Gastroesophageal sphincter (tissue), 4 donors: ENCODE measurements at places on chromosomes 6 and 20. TPM values are rescaled to one million over a fixed set of nuclear protein-coding genes. Genes with fewer than 3 reads are reported as not detected.

- ATAC-seq = no peak
Observed at GRCh38 chr6:34018026-34018425, 127.9 kb downstream of the GRM4 start.

GRCh38 chr6:3305216-3305565 lies 46.4 kb downstream of the PSMG4 start:
- ATAC-seq = no peak

DNA sequence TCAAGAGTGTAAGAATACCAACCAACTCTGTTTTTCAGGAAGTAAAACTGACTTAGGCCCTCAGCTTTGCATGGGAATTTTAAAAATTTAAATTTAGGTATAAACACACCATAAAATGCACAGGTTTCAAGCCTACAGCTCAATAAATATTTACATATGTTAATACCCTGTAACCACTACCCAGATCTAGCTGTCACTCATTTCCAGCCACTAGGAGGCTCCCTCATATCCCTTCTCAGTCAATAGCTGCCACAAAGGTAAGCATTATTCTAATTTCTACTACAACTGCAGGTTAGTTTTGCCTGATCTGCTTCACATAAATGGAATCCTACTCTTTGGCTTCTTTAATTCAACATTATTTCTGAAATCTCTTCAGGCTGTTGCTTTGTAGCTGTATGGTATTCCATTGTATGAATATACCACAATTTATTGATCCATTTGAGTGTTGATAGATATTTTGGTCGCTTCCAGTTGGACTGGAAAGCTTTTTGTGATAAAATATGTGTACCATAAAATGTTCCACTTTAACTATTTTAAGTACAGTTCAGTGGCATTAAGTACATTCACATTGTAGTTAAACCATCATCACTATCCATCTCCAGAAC lies 32.5 kb upstream of the MEI4 start:
- ATAC-seq = no peak

DNA sequence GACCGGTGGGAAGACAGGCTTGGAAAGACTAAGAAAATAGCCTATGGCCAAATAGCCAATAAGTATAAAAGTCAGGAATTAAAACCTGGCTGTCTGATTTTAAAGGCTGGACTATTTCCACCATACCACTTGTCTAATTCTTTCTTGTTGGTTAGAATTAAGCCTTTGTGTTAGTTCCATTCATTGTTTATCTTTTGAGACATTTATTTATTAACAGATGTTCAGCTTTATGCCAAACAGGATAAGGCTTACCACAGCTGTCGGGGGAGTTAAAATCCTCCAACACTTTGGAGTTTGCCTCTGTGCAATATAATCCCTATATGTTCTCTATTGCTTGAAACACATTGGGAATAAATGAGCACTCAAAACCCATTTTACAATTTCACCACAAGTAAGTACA lies 208.3 kb downstream of the TMEM200A start:
- no peak for ATAC-seq

DNA sequence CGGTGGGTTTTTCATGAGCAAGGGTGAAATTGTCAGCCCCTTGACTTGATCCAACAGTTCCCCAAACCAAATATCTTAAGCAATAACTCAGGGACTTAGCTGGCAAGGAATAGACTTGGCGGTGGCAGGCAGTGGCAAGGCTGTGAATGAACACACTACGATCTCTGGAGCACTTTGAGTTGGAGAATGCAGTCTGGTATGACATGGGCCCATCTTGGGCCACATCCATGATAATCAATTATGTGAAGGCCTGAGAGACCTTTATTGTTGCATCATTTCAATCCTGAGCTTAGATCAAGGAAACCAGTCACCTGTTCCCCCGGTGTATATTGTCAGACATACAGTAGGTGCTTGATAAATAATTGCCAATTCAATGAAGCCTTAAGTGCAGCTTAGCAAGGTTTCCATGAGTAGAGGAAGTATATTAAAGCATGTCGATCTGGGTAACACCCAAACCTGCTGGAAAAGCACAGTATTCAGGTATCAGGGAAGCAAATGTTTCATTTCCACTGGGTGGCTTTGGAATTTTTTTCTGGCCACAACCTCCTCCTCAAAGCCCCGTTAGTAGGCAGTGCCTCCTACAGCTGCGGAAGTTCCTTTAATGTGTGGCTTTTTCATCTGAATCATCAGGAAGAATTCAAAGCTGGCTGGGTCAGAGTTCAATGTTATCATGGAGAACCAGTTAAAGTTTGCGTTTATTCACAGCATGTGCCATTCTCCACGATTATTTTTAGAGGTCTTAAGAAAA lies 10.2 kb downstream of the CASS4 start:
- ATAC-seq = no peak

DNA sequence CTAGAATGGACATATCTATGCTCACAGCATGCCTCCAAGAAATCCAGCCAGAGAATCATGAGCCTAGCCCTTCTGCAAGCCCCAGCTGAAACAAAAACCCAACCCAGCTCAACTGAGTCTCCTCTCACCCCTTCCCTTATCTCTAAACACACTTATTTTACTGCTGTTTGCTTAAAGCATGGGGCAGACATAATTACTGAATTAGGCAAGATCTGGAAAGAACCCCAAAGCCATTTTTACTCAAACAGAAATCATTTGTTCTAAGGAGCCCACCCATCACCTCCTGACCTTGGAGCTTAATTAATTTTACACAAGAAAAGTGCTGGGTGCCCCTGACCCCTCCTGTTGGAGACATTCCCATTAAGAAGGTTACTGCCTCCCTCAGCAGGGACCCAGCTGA lies 291.6 kb downstream of the MAFB start:
- no peak for ATAC-seq

DNA sequence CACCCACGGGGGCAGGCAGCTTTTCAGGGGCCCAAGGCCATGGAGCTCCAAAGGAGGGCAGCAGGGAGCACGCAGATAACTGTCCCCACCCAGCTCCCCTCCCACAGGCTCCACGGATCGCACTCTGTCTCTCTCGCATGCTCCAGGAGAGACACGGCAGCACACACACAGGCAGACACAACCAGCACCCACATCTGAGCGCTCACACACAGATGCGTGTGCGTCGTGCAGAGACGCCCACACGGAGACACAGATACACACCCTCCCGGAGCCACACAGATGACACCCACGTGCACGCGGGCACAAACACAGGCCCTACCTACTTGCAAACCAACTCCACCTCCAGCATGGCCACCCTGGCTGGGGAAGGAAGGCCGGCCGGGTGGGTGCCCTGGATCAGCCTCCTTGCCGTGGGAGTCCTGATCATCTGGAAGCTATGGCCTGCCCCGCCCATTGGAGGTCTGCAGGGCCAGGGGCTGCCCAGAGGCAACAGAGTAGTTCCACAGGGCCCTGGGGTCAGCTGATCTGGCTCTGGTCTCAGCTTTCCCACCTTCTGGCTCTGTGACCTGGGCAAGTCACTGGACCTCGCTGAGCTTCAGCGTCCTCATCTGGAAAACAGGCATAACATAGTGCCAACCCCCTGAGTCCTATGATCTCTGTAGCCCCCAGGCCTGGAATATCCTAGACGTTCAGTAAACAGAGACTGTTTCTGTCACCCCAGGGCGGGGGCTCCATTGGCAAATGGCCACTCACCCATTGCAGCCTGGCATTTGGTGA lies 31.5 kb downstream of the AAR2 start:
- ATAC-seq = no peak

DNA sequence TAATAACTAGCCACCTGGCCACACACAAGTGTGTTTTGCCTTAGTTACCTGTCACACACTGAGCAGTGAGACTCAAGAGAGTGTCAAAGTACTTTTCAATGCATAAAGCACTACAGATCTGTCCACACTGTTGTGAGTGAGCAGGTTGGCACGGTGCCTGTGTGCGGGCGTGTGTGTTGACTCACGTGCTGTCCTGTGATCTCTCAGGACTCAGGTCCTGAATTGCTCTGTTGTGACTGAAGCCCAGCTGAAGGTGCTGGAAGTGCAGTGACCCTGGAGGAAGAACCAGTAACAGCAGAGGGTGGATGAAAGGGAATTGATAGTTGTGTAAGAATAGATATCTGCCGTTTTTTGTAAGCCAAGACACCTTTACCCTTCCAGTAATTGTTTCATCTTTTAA lies 18.3 kb downstream of the SLC16A10 start:
- no peak for ATAC-seq

DNA sequence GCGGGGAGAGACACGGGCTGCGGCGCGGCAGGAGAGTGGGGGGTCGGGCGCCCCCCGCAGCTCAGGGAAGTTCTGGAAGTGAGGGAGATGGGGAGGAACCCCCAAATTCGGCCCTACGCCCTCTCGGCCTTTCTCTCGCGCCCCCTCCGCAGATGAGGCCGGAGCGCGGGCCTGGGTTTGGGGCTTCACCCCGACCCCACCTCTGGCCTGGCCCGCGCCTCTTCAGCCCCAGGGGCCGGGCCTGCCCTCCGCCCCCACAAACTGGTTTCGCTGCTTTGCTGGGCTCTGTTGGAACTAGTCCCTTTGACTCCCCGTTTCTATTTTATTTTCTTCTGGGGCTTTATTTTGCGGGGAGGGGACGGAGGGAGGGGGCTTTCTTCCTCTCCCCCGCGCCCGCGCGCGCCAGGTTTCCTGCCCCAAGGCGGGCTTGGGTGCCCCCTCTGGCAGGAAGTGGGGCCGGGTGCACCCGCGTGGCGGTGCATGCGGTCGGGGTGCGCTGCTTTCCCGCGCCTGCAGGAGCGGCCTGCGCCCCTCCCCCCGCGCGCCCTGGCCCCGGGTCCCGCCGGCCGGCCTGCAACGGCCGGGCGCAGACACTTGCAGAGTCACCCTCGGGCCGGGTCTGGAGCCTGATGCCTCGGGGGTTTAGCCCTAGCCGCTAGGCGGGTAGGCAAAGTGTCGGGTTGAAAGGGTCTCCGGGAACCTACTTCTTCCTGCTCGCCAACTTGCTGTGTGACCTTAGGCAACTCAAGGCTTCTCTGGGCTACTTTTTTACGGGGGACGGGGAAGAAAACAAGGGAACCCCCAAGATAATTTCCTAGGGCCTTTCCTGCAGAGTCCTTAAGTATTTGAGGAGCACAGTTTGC lies 1.3 kb downstream of the HMGA1 start:
- no peak for ATAC-seq

DNA sequence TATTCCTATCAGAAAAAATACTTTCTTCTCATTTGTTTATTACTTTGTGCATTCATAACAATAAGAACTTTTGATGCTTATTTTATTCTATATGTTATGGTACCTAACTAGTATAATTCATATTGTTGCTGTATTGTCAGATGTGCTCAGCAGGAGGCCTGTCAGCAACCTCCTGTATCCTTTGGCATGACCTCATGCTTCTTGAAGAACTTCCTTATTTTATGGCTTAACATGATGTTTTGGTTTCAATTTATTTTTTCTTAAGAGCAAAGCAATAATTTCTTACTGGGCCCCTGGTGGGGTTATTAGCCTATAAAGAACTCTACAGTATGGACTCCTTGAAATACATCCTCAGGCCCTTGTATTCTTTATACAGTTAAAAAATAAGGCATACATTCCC lies 17.3 kb downstream of the GGTLC1 start:
- no peak for ATAC-seq

GRCh38 chr20:13325033-13325432 lies 104.0 kb downstream of the ISM1 start:
- ATAC-seq = no peak

- peak; percentile 29 for ATAC-seq
Observed at GRCh38 chr20:33667245-33667675, 517 bp downstream of the ACTL10 start.

- no peak for ATAC-seq
Observed at GRCh38 chr6:83265384-83265783, 72.2 kb downstream of the RWDD2A start.

GRCh38 chr6:71248878-71249544 lies 39.6 kb upstream of the OGFRL1 start:
- no peak for ATAC-seq

- no peak for ATAC-seq
Observed at GRCh38 chr20:57414867-57415592, 23.8 kb downstream of the RBM38 start.

DNA sequence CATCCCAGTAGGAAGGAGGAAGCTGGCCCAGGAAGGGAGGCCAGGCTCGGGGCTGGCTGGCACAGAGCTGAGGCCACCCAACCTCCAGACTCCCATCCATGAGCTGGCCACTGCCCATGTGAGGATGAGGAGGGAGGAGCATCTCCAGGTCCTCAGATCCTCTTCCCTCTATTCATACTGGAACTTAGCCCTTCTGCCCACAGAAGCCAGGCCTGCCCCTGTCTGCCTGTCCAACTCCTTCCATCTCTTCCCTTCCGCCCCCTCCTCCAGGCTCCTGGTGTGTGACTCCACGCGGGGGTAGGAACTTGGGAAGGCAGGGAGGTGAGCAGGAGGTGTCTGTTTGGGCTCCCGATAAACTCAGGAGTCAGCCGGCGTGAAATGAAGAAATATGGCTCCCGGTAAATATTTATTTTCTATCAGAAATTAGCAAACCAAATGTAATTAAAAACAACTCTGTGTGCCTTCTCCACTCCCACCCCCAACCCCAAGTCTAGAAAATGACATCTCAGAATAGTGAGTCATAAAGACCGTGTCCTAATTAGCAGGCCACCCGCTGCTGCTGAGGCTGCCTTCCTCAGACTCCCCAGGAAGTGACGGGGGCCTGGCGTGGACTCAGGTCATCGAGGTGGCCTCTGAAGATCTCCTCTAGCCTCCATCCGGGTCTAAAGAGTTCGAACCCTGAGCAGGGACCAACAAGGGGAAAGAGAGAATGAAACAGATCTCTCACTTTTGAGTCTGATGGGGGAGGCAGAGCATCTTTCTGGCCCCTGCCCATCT lies 81.9 kb downstream of the MDGA1 start:
- ATAC-seq = no peak

GRCh38 chr6:131629651-131630050 lies 1.6 kb upstream of the MED23 start:
- no peak for ATAC-seq

DNA sequence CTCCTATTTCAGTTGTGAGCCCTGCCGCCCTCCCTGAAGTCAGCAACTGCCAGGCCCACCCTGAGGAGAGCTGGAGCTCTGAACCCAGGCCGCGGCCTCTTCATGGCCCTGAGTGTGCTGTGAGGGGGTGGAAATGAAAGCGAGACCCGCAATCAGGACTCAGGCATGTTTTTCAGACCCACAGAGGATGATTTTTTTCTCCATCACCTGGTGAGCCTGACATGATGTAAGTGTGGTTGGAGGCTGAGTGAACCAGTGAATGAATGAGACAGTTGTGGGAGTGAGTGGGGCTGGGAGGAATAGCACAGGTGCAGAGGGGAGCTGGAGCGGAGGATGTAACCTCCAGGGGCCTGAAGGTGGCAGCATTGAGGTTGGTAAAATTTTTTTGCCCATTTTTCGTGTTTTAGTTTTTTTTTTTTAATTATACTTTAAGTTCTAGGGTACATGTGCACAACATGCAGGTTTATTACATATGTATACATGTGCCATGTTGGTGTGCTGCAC lies 18.3 kb downstream of the RAET1L start:
- ATAC-seq = no peak

The EPPIN gene
- total RNA-seq = not detected

The LATS1 gene
- 29.9 TPM for total RNA-seq

The PXDC1 gene
- 78.3 TPM for total RNA-seq

The AGER gene
- 1.4 TPM for total RNA-seq

The CLIC5 gene
- 4.4 TPM for total RNA-seq

The VSX1 gene
- not detected for total RNA-seq

The MACROD2 gene
- 12.1 TPM for total RNA-seq

The F13A1 gene
- total RNA-seq = 28.8 TPM

The TRIM31 gene
- total RNA-seq = not detected

The SLC17A2 gene
- total RNA-seq = not detected

The FAM209B gene
- 4.3 TPM for total RNA-seq
